ENCODE measurements at places on chromosomes 3 and 15.

DNA sequence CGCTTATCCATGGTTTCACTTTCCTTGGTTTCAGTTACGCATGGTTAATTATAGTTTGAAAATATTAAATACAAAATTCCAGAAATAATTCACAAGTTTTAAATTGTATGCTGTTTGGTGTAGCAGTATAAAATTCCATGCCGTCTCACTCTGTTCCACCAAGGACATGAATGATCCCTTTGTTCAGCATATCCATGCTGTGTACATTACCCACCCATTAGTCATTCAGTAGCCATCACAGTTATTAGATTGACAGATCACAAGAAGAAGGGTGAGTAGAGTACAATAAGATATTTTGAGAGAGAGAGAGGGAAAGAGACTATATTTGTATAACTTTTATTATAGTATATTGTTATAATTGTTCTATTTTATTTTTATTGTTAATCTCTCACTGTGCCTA lies 535.5 kb downstream of the SQOR start:
- no peak for DNase-seq

DNA sequence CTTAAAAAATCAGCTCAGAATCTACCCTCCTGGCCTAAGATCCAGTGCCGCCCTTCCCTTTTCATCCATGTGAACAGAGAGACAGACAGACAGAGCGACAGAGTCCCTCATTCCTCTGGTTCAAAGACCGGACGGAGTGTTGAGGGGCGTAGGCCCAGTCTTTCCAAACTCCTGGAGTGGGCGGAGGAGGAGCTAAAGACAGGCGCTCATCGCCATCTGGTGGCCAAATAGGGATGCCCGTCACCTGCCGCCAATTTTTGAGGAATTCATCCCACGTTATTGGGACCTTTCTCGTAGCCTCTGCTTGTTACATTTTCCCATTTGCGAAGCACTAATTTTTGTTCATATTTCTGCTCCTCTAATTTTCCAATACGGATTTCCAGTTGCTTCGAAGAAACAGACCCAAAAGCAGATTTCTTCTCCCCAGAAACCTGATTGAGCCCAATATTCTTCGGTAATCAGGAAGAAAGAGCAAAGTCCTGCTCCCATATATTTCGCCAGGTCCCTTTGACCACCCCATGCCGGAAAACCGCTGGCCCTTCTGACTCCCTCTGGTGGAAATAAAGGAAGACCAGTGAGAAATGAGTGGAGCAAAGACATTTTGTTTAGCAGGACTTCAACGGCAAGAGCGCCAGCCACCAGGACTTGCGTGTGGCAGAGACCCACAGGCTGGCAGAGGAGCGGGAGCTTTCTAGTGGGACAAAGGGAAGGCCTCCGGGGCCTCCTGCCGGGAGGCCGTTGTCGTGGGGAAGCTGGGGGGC lies 88.0 kb downstream of the LRRK1 start:
- DNase-seq = no peak

DNA sequence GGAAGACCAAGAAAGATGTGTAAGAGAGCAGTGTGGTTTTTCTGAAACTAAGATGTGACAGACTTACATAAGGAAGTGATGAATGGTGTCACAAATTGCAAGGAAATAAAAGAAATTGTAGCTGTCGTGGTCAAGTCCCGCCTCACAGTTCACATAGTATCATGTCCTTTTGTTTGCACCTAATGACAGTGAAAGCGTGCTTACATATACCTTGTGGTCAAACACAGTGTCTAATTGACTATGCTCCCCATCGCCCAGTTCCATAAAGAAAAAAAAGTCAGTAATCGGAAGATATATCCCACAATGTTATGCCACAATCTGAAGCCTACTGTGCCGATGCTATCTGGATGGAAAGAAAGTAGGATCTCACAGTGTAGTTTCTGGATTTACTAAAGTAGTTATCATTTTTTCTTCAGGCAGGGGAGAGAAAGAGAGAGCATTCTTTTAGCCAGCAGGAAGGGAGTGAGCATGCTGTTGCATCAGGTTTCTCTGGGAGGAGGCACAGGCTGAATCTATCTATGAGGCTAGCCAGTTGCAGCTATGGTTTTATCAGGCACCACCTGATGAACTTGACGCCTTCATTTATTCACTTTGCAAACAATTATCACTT lies 9.8 kb upstream of the PLSCR1 start:
- no peak for DNase-seq

DNA sequence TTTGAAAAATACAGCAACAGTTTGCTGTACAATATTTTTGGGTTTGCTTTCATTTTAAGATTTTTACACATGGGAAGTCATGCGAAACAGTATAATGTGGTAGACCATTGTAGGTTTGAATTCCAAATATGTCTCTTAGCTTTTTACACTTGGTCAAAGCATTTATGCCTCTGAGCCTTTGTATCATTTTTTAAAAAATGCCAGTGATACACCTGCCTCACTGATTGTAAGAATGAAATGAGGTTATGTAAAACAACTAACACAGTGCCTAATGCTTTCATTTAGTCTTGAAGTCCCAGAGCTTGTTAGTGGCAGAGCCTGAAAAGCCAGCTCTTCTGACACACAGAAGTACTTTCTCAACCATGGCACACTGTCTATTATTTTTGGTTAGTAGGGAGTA lies 202.0 kb downstream of the UBE2E2 start:
- no peak for DNase-seq

DNA sequence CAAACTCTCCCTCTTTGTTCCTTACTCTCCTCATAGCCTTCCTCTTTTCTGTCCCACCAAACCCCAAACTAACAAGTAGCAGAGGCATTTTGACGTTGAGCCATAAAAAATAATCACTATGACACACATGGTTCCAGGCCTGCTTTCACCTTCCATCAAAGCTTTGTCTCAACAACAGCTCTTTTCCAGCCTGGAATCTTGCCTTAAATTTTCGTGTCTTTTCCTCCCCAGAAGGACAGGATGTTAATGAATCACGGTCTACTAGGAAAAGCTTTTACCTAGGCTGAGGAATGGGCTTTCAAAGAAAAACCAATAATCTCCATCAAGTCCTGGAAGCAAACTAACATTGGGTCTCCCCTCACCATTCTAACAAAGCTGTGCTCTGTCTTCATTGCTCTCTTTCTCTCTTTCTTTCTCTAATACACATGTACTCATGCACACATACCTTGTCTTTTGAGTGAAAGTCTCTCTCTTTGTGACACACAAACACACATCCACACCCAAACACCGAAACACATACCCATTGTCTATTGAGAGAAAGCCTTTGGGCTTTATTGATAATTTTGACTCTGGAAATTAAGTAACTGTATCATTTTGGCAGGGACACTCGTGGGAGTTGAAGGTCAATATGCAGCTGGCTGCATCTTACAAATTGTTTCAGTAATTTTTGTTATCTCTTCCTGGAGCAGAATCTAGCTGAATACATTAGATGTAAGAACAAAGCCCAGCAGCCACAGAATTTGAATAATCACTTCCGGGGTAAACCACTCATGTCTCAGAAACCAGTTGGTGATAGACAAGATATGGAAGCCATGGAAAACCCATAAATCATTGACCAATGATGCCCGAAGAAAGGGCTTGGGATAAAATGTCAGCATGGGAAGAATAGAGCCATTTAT lies 107.4 kb upstream of the SLC4A7 start:
- DNase-seq = no peak

- no peak for DNase-seq
These were observed 129.8 kb downstream of the MEIS2 start for GRCh38 chr15:36970522-36970921.
